T-cell (primary cell): ENCODE measurements at places on chromosomes 13 and 19. TPM values are rescaled to one million over a fixed set of nuclear protein-coding genes. Genes with fewer than 3 reads are reported as not detected.

The PPM1N gene
- 7.0 TPM for total RNA-seq

DNA sequence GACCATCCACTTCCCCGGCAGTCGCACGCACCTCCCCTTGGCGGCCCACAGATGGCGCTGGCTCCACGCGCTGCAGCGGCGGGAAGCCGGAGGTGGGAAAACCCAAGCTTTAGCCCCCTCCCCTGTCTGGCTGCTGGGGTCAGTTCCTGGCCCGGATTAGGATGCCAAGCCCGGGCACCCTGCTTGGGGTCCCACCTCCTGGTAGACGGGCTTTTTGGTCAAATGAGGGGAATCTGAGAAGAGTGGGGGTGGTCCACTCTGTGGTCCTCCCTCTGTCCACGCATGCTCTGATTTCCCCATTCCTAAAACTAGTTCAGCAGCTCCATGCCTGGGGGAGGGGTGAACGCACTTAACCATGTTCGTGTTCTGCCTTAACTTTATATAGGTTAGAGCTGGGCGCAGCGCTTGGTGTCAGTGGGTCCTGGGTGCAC lies 8.1 kb upstream of the ADGRE2 start:
- peak; percentile 33 for DNase-seq
- H3K4me1 ChIP-seq = no peaks in the 10 kb centered on the region
- no peak overlapping the region for H3K4me3 ChIP-seq
- H3K27me3 ChIP-seq = no peaks in the 10 kb centered on the region

DNA sequence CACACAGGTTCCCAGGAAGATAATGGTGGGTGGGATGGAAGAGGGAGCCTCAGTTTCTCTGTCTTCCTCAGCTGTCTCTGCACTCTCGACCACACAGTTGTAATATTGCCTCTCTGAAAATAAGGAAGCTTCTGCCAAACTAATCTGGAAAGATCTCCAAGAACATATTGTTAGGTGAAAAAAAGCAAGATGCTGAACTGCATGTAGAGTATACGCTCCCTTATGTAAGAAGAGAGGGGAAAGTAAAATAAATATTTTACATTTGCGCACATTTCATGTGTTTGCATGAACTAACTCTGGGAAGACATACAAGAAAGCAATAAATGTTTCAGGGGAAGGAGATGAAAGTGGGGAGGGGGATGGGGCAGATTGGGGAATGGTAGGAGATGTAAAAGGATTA lies 41.9 kb upstream of the CACNA1A start:
- DNase-seq = no peak
- peaks cover 17% of the 10 kb centered on the region for H3K27me3 ChIP-seq
- no peak overlapping the region for H3K4me3 ChIP-seq
- no peaks in the 10 kb centered on the region for H3K4me1 ChIP-seq
- H3K27ac ChIP-seq = no peak overlapping the region
- H3K36me3 ChIP-seq = no peaks in the 10 kb centered on the region

GRCh38 chr13:109963960-109964563 lies 177.7 kb upstream of the IRS2 start:
- H3K27me3 ChIP-seq = peaks cover 7% of the 10 kb centered on the region
- DNase-seq = no peak
- H3K4me3 ChIP-seq = no peak overlapping the region
- H3K27ac ChIP-seq = no peak overlapping the region

DNA sequence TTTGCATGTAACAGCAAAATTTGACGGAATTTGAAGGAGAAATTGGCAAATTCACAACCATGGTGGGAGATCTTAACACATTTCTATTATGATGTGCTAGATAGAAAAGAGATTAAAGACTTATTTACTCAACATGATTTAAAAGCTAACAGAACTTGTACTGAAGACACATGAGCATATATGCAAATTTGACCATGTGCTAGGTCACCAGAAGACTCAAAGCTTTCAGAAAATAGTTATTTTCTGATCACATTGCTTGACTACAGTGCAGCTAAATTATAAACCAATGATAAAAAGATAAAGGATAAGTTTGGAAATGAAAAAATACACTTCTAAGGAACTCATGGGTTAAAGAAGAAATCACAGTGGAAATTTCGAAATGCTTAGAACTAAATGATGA lies 9.1 kb downstream of the GPR183 start:
- H3K4me3 ChIP-seq = no peak overlapping the region
- peaks cover 44% of the 10 kb centered on the region for H3K36me3 ChIP-seq
- no peaks in the 10 kb centered on the region for H3K27me3 ChIP-seq
- DNase-seq = no peak
- peaks cover 64% of the 10 kb centered on the region for H3K4me1 ChIP-seq

The CD22 gene
- total RNA-seq = 10.0 TPM

DNA sequence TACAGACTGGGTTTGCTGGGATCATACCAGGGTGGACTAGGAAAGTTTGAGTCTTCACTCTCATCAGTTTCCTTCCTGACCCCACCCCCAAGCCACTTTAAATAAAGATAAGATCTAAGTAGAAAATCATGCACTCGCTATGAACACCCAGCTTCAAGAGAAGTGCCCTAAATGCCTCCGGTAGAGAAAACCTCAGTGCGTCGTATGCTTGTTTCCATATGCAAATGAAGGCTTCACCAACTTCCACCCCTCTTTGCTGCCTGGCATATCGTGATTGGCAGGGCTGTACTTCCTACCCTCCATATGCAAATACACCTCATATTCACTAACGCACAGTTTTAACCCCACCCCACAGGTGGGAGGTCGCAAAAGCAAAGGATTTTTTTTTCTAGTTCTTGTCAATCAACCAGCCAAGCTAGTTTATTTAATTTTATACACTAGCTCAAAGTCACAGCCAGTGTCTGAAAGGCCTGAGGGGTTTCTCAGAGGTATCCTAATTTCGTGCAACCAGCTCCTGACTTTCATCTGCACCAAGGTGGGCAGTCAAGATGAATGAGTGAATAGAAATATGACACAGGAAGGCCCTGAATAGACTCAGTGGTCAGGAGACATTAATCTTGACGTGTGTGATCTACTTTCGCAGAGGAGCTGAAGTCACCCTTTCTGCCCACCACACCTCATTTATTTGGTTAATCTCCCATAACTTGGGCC lies 121.1 kb upstream of the TSHZ3 start:
- no peak for DNase-seq
- no peaks in the 10 kb centered on the region for H3K36me3 ChIP-seq
- no peaks in the 10 kb centered on the region for H3K4me1 ChIP-seq
- no peaks in the 10 kb centered on the region for H3K27me3 ChIP-seq
- no peak overlapping the region for H3K27ac ChIP-seq
- H3K4me3 ChIP-seq = no peak overlapping the region

- no peak for DNase-seq
- H3K4me3 ChIP-seq = no peak overlapping the region
- no peaks in the 10 kb centered on the region for H3K27me3 ChIP-seq
- no peak overlapping the region for H3K27ac ChIP-seq
- H3K4me1 ChIP-seq = no peaks in the 10 kb centered on the region
Measured at GRCh38 chr13:99686944-99687411, 185.7 kb downstream of the TM9SF2 start.

GRCh38 chr13:110413016-110413675 lies 106.1 kb downstream of the COL4A2 start:
- no peak for DNase-seq
- no peak overlapping the region for H3K27ac ChIP-seq
- H3K4me1 ChIP-seq = peaks cover 3% of the 10 kb centered on the region
- H3K36me3 ChIP-seq = no peaks in the 10 kb centered on the region
- H3K4me3 ChIP-seq = no peak overlapping the region
- peaks cover 20% of the 10 kb centered on the region for H3K27me3 ChIP-seq

DNA sequence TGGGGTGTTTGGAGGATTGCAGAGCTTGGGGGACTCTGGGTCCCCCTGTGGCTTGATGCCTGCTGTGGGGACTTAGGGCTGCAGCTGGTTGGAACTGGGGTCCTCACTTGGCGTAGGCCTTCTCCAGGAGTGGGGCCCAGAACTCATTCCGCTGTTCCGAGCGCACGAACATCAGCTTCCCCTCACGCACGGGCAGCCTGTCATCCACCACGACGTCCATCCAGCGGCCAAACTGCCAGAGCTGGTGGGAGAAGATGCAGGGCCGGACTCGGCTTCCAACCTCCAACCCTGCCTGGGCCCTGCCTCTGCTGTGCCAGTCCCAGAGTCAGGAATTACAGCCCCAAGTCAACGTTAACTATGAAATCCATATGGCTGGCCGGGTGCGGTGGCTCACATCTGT lies 2.6 kb downstream of the CAPN12 start:
- no peaks in the 10 kb centered on the region for H3K27me3 ChIP-seq
- DNase-seq = no peak
- no peaks in the 10 kb centered on the region for H3K36me3 ChIP-seq
- H3K4me1 ChIP-seq = peaks cover 32% of the 10 kb centered on the region

The C5AR1 gene
- 2.2 TPM for total RNA-seq

The ZNF793 gene
- total RNA-seq = 11.0 TPM

GRCh38 chr19:33547676-33548075 lies 26.1 kb upstream of the PEPD start:
- no peak for DNase-seq
- H3K36me3 ChIP-seq = no peaks in the 10 kb centered on the region
- no peaks in the 10 kb centered on the region for H3K27me3 ChIP-seq
- no peak overlapping the region for H3K4me3 ChIP-seq
- no peak overlapping the region for H3K27ac ChIP-seq

DNA sequence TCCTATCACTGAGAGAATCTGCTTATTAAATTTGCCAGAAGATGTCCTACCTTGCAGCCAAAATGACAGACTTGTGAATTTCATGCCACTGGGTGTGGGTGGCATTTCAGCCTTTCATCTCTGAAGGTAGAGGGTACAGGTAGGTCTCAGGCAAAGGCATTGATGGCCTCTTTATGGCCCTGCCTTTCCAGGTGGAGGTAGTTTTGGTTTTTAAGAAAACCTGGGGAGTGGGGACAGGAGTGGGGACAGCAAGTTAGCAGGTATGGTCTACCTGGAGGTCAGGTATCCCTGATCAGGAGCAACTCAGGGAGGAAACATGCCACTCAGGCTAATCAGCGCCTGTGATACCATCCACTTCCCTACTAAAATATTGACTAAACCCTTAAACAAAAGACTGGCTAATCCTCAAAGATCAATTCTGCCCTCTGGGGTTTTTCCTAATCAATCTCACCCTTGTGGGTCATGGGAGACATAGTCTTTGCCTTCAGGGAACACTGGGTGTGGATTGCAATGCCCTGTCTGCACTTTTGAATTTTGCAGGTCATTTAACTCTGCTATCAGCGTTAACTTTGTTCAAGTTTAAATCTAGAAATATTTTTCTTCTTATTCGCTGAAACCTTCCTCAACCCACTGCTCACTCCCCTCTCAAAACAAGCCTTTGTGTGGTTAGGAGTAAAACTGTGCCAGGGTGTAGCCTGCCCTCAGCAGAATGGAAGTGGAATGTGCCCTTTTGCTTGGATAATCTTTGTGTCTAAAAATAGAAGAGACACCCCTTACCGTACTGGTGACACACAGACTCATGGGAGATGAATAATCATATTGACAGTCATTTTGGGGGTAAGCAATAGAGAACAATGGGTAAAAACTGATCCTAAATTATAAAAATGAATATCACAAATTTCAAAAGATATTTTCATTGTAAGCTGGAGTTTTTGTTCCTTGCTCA lies 233.7 kb downstream of the COG6 start:
- no peak overlapping the region for H3K4me3 ChIP-seq
- no peak for DNase-seq
- no peak overlapping the region for H3K27ac ChIP-seq
- no peaks in the 10 kb centered on the region for H3K27me3 ChIP-seq

The IQCN gene
- total RNA-seq = 6.3 TPM

DNA sequence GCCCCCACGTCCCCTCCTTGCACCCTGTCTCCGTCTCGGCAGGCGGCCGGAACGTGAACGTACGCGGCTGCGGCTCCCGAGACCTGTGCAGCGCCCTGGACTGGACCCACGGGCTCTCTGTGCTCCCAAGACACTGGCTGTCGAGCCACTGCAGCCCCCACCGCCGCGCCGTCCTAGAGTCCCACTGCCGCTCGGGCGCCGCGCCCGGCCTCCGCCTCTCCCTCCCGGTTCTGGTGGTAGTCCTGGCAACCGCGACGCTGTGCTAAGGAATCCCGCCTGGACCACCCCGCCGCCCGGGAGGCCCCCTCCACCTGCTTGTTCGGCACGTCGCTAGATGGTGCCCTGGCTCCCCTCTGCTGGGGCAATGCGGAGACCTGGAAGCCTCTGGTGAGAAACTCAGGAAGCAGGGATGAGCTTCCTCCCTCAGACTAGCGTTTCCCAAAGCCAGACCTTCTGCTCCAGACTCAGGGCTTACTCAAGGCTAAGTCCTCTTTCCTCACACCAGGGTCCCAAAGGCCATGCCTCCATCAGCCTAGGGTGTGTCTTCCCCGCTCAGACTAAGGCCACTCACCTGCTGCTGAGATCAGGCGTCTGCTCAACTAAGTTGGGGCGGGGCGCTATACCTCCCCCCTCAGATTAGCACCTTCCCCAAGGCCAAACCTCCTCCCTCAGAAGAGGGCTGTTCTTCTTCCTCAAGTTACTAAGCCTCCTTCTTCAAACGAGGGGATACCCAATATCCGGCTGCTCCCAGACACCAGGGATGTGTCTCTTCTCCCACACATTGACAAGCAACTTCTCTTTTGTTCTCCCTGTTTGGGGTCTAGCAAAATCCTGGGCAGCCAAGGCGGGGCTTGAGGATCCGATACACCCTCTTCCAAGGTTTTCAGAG lies 16.1 kb upstream of the IRGC start:
- H3K27me3 ChIP-seq = peaks cover 27% of the 10 kb centered on the region
- H3K27ac ChIP-seq = peak overlapping the region; percentile 87
- no peak for DNase-seq
- peaks cover 23% of the 10 kb centered on the region for H3K4me1 ChIP-seq

DNA sequence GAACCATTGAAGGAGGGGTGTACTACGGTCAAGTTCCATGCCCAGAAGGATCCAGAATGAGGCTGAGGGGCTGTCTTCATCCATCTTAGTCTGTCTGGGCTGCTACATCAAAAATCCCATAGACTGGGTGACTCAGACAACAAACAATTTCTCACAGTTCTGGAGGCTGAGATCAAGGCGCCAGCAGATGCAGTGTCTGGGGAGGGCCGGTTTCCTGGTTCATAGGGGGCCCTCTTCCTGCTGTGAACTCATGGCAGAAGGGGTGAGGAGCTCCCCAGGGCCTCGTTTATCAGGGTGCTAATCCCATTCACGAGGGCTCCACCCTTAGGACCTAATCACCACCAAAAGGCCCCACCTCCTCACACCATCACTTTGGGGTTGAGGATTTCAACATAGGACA lies 14.7 kb upstream of the KCTD15 start:
- no peaks in the 10 kb centered on the region for H3K27me3 ChIP-seq
- no peak overlapping the region for H3K27ac ChIP-seq
- H3K4me3 ChIP-seq = no peak overlapping the region
- no peaks in the 10 kb centered on the region for H3K36me3 ChIP-seq
- no peak for DNase-seq

DNA sequence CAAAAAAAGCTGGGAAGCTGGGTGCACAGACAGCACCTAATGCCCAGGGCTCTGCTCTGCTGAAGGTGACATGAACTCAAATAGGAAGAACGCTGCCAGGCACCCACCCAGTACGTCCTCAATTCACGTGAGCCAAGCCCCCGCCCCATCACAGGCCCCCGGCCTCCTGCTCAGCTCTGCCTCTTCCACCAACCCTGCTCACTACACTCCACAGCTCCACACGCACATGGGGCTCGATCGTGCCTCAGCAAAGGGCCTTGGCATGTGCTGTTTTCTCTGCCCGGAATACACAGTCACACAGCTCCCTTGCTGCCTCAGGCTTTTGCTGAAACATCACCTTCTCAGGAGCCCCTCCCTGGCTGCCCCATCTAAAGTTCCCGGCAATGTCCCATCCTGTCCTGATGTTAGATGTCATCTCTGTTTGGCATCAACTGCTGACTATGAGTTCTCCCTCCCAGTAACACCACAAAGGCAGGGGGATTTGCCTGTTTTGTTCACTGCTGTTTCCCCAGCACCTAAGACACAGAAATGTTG lies 2.3 kb downstream of the ATP13A1 start:
- no peaks in the 10 kb centered on the region for H3K27me3 ChIP-seq
- H3K4me1 ChIP-seq = peaks cover 44% of the 10 kb centered on the region
- H3K4me3 ChIP-seq = no peak overlapping the region
